ENCODE measurements at places on chromosomes 2 and 18. TPM values are rescaled to one million over a fixed set of nuclear protein-coding genes. Genes with fewer than 3 reads are reported as not detected.

GRCh38 chr18:14999085-14999975, 251.4 kb downstream of the ANKRD30B start:
- no peak for DNase-seq

DNA sequence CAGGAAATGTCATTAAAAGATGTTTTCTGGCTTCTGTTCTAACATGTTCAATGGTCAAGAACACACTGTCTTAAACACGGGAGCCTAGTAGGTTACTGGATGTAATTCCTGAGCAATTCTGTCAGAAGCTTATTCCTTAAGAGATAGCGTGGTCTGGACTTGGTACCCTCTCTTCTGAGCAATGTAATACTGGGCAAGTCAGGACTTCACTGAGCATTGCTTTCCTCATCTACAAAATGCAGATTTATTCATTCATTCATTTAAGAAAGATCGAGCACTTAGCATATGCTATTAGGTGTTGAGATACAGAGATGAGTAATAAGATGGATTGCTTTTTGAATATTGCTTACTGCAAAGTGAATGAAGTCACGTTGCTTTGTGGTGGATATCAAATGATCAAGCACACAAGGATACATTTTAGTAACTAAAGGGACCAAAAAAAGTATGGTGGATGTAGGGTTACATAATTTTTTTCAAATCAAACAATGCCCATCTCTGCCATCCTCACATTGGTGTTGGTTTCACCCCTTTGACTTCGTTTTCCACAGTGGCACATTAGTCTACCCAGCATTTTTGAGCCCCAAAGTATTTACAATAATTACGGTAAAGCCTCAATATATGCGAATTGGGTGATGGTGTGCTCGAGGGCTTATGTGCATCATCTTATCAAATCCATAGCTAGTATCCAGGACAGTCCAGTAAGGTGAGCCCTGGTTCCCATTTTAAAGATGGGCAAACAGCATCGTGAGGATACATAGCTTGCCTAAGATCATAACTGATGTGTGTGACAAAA, 65.3 kb downstream of the ZC3H6 start:
- no peak for DNase-seq

- peak; percentile 41 for DNase-seq
Measured at GRCh38 chr2:104863468-104864279, 9.8 kb downstream of the POU3F3 start.

DNA sequence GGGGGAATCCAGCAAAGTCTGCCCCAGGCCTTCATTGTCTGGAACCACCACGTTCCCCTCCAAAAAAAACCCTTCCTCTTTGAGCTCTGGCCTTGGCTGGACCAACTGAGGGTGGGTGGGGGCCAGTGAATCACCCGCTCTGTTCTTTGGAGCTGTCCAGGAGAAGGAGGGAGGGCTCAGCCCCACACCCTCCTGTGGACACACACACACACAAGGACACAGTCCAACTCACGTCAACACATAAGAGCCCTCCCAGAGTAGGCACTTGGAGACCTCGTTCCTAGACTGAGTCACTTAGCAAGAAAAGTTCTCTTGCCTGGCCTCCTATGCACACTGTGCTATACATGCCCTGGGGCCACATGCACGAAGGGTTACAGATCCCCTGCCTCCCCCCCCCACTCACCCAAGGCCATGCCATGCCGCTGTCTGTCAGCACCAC, 1.2 kb upstream of the TNS1 start:
- no peak for DNase-seq

DNA sequence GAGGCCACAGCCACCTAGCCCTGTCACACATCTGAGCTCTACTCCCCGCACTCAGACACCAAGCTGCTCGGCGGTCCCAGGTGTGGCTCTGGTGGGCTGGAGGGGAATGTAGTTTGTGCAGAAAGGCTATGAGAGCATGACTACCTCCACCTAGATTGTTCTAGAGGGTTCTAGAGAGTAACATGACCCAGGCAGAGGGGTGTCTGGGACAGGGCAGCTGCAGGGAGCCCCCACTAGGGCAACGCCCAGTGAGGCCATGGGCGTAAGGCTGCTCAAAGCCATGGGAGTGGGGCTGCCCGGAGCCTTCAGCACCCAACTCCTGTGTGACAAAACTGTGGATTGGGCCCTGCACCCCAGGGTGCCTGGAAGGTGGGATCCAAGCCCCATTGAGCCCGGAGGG, 511.4 kb upstream of the MYT1L start:
- no peak for DNase-seq

GRCh38 chr2:64470766-64471295, 16.9 kb downstream of the LGALSL start:
- no peak for DNase-seq

HMSD gene
- total RNA-seq: 0.16 TPM

LRATD1 gene
- total RNA-seq: 35.7 TPM

- no peak for DNase-seq
Measured at GRCh38 chr2:71801969-71802368, 345.7 kb downstream of the CYP26B1 start.

- DNase-seq: no peak
Measured at GRCh38 chr18:78986018-78986481, 6.4 kb downstream of the SALL3 start.

SLC4A5 gene
- 2.2 TPM for total RNA-seq

GRCh38 chr2:77746780-77747179, 224.6 kb upstream of the LRRTM4 start:
- no peak for DNase-seq

DNA sequence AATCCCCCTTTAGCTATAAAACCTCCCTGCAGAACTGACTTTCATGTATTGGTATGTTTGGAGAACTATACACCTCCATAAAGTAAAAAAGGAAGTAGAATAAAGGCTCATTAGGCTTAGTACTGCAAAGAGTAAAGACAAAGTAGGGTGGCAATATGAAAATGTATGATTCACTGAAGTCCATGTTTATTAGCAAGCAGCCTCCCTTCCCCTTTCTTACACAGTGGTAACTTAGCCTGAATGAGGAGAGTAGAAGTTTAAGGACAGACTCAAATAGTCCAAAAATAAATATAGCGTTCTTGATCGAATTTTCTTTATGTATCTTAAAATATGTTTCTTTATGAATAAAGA, 1.5 kb downstream of the ZNF804A start:
- no peak for DNase-seq

- no peak for DNase-seq
Measured at GRCh38 chr2:181784556-181784955, 104.2 kb upstream of the NEUROD1 start.

- DNase-seq: no peak
Measured at GRCh38 chr2:10462178-10463083, 14.3 kb upstream of the ODC1 start.

DNA sequence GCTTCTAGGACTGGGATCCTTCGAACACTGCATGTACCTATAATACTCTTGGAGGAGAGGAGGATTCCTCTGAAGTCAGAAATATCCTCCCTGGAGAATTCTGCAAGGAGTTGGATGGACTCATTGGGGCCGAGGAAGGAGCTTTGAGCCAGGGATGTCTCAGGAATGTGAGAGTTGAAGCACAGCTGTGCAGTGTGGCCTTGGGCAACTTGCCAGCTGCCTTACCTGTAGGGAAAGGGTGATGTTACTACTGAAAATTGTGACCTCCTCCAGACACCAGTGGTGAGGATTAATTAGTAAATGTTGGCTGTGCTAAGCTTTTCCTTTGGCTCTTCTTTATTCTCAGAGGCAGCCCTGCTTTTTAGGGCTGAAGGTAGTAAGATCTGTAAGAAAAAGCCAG, 41.4 kb downstream of the FMNL2 start:
- no peak for DNase-seq

DNA sequence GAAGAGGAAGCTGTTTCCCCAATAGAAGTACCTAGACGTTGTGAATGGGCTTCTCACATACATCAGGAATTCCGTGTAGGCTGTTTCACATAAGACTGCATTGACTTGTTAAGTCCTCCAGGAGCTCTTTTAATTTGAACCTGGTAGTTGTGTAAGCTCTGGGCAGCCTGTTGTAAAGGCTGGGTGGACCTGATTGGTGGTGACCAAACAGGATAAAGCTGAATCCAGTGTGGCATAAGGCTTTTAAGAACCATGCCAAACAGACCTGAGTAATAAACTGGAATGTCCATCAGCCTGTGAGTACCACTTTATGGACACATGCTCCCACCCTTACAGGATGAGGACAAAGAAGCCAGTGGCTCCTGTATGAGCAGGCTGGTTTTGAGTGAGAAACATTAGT, 24.1 kb downstream of the RMND5A start:
- no peak for DNase-seq

TEX44 gene
- total RNA-seq: not detected

GRCh38 chr2:127650041-127650784, 4.3 kb downstream of the GPR17 start:
- no peak for DNase-seq

- DNase-seq: no peak
Measured at GRCh38 chr2:10533811-10534321, 85.7 kb upstream of the ODC1 start.

- no peak for DNase-seq
Measured at GRCh38 chr2:218465987-218466633, 47.2 kb downstream of the VIL1 start.

SNRPD1 gene
- total RNA-seq: 29.0 TPM

GRCh38 chr2:32806857-32807256, 139.9 kb upstream of the LTBP1 start:
- DNase-seq: no peak

CKAP2L gene
- total RNA-seq: 2.2 TPM

GRCh38 chr2:112646791-112647689, 1.3 kb downstream of the SLC20A1 start:
- no peak for DNase-seq

GRCh38 chr2:96934831-96935540, 51.4 kb downstream of the FAM178B start:
- no peak for DNase-seq

- no peak for DNase-seq
Measured at GRCh38 chr2:100520224-100520623, 42.6 kb upstream of the PDCL3 start.

GDF7 gene
- total RNA-seq: 0.16 TPM

- no peak for DNase-seq
Measured at GRCh38 chr2:203225423-203226039, 13.3 kb upstream of the CYP20A1 start.

GRCh38 chr2:203905656-203906055, 30.9 kb upstream of the ICOS start:
- no peak for DNase-seq

GAREM1 gene
- 22.0 TPM for total RNA-seq

CRYGD gene
- 1.7 TPM for total RNA-seq

DNA sequence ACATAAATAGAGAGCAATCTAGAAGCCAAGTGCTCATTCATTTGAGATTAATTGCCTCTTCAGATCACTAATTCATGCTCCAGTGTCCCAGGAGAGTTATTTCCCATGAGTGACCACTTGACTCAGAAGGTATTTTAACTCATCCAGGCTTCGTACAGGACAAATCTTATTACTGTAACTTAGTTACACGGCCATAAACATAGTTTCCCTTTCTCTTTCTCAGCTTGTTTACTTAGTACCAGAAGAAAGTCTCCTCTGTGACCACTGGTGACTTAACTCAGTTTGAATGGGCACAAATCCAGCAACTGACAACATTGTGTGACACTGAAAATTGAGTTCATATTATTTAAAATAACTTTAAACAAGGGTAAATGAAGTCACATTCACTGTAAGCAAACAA, 25.3 kb downstream of the MMADHC start:
- DNase-seq: no peak

DNA sequence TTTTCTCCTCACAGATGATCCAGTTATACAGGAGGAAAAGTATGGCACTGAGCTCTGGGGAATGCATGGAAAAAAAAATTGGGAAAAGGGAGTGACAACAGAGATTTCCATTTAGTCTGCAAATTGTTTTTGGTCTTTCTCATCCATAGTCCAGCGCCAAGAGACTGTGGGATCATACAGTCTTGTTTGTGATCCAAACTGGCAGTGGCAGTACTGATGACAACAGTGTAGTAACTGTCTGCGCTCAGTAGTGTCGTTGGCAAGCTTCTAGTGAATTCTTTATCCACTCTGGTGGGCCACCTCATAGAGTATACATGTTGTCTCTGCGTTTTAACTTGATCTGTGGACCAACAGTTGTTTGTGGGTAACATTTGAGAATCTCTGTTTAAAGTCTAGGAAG, 37.9 kb downstream of the GALNT1 start:
- no peak for DNase-seq

- DNase-seq: no peak
Measured at GRCh38 chr2:125427721-125428315, 1228.1 kb upstream of the GYPC start.

TRIM43 gene
- total RNA-seq: not detected

DNA sequence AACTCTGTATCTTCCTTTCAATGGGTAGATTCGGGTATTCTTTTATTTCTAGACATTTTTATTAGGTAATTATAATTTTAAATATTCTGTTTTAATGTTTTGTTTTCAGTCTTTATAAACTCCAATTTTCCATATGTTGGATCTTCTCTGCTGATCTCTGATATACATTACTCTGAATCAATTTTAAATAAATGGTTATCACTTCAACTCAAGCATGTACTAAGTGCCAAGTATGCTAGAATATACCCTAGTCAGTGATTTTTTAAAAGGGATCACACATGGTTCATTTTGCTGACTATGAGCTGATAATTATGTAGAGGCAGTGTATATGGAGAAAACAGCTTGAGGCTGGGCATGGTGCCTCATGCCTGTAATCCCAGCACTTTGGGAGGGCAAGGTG, 41.7 kb upstream of the NCOA1 start:
- DNase-seq: no peak

- DNase-seq: no peak
Measured at GRCh38 chr2:242063850-242064249, 194.3 kb downstream of the RTP5 start.

NT5C1B gene
- total RNA-seq: not detected

CYP26B1 gene
- total RNA-seq: 3.1 TPM

GRCh38 chr2:181224866-181225265, 232.3 kb upstream of the ITGA4 start:
- no peak for DNase-seq

DNA sequence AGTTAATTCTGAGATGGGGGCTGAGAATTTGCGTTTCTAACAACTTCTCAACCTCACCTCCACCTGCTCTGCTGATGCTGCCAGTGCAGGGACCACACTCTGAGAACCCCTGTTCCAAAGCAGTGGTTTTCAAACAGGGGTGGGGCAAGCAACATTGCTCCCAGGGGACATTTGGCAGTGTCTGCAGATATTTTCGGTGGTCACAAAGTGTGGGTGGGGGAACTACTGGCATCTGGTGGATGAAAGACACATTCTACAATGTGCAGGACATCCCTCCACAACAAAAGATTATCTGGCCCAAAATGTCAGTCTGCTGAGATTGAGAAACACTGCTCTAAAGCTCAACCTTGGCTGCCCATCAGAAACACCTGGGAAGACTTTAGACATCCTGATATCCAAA, 188.7 kb upstream of the SATB2 start:
- no peak for DNase-seq

CLEC4F gene
- not detected for total RNA-seq

All from occipital lobe (tissue), 3 donors.